ENCODE measurements at places on chromosomes 4 and X.

DNA sequence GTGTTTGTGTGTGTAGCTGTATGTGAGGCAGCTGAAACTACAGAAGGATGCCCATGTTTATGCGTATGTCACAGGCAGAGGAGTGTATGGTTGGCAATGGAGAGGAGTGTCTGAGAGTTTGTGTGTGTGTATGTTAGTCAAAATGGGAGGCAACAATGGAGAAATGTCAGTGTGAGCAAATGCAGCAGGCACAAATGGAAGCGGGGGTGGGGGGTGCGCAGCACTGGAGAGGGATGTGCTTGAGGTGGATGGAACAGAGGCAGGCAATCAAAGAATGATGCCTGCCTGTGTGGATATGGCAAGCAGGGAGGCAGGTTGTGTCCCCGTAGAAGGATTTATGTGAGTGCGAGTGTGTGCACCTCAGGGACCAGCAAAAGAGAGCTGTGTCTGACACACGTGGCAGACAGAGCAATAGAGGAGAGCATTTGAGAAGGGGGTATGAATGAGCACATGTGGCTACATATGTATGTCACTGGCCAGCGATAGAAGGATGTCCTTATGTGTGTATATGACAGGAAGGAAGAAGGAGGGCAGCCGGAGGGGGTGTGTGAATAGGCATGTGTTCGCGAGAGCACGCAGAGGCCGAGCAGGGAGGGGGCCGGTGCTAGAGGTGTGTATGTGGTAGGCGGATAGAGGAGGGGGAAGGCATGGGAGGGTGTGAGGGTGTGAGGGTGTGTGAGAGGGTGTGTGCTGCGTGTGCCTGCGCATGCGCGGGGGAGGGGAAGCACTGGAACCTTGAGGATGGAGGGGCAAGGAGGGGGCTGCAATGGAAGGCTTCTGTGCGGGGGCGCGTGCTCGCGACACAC lies 1.1 kb downstream of the PJA1 start:
- DNase-seq, result no peak

DNA sequence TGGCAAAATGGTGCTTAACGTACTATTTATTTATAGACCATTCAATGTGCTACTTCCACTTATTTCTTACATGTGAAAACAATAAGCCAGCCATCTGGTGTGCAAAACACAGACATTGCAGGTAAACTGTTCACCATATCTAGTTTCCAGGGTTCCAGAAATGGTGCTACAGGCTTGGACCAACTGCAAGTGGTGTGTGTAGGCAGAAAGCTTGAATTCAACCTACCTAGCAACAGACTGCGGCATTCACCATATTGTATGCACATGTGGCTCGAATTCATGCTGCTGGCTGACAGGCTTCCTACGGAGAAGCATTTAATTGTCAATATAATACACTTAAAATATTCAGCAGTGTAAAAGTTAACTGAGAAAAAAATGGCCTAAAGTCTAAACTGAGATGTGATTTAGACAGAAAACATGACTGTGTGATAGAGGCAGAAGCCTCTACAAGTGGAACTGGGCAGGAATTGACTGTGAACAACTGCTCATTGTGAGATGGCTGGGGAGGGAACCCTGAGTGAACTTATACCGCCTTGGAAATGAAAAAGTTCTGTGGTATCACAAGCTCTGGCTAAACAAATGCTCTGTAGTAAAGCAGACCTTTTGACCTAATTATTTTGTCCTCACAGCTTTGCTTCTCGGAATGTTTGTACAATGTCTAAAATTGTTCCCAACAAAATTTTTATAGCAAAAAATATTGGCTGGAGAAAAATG lies 434.7 kb downstream of the GRIA2 start:
- DNase-seq, result no peak

DNA sequence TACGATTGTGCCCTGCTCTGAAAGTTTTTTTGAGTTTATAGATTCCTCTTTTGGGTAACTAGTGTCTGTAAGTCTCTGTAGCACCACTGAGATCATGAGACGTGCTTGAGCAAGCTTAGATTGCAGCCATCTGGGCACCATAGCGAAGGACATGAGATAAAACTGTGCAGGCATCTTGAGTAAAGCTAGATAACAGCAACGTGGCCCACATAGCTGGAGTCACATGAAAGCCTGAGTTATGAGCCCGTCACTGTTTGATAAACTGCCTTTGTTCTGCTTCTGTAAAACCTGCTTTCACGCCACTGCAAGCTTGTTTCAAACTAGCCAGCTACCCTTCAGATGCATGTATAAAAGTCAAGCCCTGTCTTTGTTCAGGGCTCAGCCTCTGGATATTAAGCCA lies 359.1 kb upstream of the CXorf51A start:
- DNase-seq, result no peak

DNA sequence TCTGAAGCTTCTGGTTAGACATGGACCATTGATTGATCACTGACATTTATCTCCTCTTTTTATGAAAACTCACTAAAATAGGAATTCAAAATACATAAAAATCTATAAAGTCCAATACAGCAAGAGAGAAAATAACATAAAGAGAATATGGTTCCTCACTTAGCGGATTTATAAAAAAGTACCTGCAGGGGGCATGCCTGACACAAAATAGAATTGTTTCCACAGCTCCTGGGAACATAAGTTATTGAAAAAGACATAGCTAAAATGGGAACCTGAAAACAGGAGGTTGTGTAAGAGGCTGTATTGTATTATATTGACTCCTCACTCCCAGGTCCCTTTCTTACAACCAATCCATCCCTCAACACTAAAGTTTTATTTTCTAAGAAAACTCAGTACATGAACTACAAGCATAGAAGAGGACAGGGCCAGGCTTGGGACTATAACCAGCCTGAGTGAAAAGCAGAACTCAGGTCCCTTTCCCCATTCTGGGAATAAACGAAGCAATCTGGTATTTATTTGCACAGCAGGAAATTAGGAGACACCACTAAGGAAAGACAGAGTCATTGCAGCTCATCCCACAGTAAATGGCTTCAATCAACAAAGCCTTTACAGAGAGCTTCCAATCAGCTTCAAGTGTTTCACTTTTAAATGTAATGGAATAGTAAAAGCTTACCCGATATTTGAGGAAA lies 121.1 kb upstream of the NDST4 start:
- no peak for DNase-seq

DNA sequence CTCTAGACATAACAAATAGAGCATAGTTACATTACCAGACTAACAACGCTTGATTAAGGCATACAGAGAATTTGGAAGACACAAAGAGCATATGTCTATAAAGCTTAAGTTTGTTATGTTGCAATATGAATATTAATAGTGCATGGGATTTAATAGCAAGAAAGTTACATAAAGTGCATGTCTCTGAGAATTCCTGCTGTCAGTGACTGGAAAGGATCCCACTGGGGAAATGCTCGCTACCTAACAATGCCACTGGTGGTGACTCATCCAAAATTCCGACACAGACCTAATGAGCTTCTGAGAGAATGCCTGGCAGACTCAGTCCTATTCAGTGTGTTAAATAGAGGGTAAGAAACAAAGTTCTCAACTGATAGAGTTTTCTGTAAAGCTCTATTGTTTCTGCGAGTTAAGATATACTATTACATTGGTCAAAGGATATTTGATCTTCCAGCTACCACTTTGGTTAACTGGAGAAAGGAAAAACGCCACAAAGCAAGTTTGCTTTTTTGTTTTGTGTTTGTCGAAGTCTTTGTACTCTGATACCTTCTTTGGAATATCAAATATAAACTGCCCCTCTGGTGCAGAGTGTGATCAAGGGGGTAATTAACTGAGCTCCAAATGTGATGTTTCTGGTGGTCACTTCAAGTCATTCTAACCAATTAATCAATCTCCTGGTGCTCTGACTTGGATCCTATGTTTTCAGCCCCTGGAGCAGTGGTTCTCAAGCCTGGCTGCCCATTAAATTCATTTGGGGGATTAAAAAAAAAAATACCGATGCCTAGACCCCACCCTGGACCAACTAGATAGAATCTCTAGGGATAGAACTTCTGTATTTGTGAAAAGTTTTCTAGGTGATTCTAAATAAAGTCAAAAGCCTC lies 107.9 kb downstream of the PALLD start:
- DNase-seq, result no peak

GRCh38 chr4:13980317-13981310 lies 353.1 kb upstream of the BOD1L1 start:
- DNase-seq, result no peak

DNA sequence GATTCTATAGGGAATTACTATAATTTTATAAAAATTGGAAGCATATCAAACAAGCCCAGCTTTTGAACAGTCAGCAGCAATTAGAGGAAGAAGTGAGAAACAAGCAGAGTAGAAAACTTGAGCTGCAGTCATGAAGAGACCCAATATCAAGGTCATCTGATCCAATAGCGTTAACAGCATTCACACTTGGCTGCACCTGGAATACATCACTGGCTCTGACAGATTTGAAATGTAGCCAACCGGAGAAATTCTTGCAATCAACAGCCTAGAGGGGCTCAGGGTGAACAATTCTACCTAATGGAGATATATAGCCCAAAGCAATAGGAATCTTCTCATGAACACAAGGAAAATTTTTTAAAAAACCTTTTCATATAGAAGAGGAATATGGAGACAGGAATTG lies 13.6 kb downstream of the DDX53 start:
- DNase-seq, result no peak

DNA sequence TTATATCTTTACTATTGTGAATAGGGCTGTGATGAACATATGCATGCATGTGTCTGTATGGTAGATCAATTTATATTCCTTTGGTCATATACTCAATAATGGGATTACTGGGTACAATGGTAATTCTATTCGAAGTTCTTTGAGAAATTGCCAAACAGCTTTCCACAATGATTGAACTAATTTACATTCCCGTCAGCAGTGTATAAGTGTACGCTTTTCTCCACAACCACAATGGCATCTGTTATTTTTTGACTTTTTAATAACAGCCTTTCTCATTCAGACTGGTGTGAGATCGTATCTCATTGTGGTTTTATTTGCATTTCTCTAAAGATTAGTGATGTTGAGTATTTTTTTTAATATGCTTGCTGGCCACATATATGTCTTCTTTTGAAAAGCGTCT lies 439.4 kb upstream of the KLHL4 start:
- DNase-seq, result no peak

- no peak for DNase-seq
These were observed 29.4 kb downstream of the WDR13 start for GRCh38 chrX:48626401-48627298.

- no peak for DNase-seq
These were observed 42.1 kb upstream of the C1GALT1C1 start for GRCh38 chrX:120671963-120672362.

GRCh38 chrX:37690119-37690518 lies 4.5 kb downstream of the XK start:
- no peak for DNase-seq

GRCh38 chr4:1987296-1987695 lies 21.5 kb downstream of the NELFA start:
- DNase-seq, result no peak

DNA sequence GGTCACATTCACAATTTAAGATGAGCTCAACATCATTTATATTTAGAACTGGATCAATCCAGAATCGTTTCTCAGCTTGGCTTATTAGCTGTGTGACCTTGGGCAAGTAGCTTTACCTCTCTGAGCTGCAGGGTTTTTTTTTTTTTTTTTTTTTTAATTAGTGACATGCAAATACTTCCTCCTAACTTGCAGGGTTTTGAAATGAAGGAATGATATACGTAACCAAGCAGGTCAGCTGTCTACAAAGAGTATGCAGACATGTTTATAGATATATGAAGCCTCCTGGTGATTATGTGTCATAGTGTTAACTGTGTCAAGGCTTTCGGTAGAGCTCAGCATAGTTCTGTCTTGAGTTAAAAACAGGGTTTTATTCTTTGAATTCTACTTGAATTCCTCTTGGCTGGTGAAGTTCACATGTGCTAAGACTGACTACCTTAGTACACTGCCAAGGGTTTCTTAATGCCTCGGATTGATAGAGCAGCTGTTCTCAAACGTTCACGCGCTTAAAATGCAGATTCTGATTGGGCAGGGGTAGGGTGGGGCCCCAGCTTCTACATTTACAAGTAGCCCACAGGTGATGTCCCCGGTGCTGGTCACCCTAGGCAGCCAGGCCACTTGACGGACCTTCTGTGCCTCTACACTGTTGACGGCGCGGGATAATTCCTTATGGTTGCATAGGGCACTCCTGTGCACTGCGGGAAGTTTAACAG lies 654 bp upstream of the STS start:
- no peak for DNase-seq

DNA sequence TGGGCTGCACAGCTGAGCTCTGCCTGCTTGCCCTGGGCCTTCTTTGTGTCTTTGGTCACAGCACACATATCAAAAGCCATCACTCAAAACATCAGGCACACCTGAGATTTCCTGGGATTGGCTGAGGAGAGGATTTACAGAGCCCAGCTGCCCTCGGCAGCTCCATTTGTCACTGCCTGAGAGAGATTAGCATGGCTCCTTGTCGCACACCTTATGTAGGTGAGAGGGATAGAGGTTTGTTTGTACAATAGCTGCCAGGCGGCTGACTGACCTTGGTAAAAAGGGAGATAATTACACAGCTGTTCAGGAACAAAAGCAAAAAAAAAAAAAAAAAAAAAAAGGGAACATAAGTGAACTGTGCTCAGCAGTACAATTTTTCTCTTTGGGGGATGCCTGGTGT lies 63.2 kb downstream of the MGST2 start:
- DNase-seq, result no peak

DNA sequence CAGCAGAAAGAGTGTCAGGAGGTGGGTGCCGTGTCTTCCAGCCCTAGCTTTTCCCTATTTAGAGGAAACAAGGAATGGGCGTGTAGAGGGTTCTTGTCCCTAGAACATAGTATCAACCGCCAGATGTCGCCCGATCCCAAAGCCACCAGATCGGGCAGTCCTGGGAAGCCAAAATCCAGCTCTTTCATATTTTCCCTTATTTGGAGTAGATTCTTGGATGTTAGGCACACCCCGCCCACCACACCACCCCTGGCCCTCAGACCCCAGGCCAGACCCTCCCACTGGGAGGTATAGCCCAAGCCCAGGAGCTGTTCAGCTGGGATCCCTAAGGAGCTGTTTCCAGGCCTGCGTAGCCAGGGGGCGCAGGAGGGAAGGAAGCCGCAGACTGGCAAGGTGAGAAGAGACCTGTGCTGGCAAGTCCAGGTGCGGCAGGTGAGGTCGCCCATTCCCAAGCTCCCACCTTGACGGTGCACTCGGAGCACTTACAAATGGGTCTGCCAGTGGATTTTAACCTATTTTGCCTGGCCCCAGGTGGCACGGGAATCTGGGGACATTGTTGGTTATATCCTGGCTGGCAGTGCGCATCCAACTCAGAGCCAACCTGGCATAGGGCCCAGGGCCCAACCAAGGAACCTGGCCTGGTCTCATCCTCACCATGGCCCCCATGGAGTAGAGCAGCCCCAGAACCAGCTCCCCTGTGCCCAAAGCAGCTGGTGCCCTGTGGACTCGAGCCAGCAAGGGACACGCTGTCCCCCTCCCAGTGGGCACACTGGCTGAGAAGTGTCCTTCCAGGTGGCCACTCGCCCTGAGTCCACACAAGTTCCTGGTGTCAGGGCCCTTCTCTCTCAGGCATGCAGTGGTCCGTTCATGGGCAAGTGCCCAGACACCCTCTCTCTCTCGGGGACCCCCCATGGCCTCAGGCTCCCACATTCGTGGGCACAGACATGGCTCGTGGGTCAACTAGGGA lies 811 bp downstream of the FLNA start:
- DNase-seq, result no peak
